ENCODE measurements at places on chromosomes 1 and 21.

DNA sequence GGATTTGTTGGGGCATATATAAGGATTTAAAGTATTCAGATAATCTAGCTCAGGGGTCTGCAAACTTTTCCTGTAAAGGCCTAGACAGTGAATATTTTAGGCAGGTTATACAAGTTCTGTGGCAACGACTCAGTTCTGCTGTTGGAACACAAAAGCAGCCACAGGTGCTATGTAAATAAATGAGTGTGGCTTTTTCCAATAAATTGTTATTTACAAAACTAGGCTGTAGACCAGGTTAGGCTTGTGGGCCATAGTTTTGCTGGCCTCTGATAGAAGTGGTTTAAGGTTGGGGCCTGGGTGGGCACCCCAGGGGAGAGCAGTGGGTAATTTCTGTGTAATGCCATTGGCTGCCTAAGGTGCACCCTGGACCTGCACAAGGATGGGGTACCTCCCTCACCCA is 16.9 kb upstream of the IGFN1 start:
- DNase-seq = no peak

GRCh38 chr1:174700314-174700713 is 252.6 kb downstream of the GPR52 start:
- no peak for DNase-seq

GRCh38 chr1:215631040-215631439 is 63.9 kb downstream of the KCTD3 start:
- no peak for DNase-seq

- DNase-seq = no peak
Measured at GRCh38 chr1:223017291-223017690, 125.8 kb downstream of the TLR5 start.

- DNase-seq = no peak
Measured at GRCh38 chr1:201262963-201263608, 20.2 kb upstream of the PKP1 start.

- DNase-seq = no peak
Measured at GRCh38 chr1:99943223-99943794, 26.5 kb upstream of the SLC35A3 start.

DNA sequence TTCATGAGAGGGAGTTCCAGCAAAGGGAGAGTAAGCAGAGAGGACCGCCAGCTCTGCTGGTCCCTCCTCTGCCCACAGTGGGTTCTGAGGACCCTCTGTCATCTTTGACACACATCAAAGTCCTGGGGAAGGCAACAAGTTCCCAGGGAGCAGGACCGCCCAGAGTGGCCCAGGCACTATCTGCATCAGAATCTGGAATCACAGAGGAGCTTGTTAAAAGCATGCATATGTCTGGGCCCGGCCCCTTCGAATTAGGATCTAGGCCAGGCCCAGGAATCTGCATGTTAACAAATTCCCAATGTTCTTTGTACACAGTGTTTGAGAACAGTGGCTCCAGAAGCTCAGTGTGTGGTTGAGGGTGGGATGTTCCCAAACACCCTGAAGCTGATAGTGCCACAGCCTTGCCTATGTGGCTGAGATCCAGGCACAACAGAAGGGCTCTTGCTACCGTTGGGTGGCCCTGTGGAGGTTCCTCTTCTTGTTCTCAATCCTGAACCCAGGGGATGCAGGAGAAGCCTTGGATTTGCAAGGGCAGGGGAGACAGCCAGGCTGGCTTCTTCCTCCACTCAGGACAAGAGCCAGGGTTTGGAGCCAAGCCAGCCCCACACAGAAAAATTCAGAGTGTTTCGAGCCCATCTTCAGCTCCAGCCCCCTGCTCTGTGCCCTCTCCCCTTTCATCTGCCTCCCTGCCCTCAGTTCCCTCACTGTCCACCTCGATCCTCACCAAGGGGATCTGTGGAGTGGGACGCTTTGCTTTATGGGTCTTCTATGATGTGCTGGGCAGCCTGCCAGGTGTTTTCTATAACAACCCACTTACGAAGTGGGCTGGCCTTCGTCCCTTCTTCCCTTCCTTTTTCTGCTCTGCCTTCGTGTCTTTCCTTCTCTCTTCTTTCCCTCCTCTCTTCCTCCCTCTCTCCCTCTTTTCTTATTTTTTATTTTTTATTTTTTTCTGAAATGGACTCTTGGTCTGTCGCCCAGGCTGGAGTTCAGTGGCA is 129.0 kb upstream of the TMPRSS2 start:
- no peak for DNase-seq

- no peak for DNase-seq
Measured at GRCh38 chr1:87399264-87399663, 70.6 kb downstream of the LMO4 start.

DNA sequence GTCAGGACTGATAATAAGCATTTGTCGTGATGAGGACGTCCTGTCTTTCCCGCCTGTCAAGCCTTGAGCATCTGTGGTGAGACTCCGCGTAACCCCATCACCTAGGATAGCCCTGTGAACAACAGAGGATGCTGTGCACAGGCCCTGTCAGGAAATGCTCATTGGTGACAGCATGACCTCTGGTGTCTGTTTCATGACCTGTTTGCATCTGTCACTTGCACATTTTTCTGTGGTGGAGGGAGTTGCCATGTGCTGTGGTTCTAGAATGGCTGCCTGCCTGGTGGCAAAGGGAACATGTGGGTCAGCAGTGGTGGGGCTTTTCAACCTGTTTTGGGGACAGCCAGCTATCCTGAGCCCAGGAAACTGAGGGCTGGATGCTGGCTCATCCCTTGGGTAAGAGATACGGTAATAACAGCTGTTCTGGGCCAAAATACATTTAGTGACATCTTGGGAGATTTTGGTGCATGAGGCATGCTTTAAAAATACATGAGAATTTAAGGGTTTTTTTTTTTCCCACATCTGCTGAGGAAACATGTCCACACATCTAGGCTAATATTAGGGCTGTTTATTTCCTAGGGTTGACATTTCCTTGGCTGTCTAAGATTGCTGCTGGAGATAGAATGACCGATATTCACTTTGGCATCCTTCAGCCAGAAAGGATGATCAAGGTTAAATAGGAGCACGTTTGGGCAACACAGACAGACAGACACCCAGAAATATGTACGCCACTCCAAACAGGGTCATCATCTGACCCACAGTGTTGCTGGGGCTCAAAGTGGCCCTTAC is 52.9 kb downstream of the KCNC4 start:
- no peak for DNase-seq

GRCh38 chr1:3466366-3467075 is 12.1 kb downstream of the ARHGEF16 start:
- DNase-seq = no peak

DNA sequence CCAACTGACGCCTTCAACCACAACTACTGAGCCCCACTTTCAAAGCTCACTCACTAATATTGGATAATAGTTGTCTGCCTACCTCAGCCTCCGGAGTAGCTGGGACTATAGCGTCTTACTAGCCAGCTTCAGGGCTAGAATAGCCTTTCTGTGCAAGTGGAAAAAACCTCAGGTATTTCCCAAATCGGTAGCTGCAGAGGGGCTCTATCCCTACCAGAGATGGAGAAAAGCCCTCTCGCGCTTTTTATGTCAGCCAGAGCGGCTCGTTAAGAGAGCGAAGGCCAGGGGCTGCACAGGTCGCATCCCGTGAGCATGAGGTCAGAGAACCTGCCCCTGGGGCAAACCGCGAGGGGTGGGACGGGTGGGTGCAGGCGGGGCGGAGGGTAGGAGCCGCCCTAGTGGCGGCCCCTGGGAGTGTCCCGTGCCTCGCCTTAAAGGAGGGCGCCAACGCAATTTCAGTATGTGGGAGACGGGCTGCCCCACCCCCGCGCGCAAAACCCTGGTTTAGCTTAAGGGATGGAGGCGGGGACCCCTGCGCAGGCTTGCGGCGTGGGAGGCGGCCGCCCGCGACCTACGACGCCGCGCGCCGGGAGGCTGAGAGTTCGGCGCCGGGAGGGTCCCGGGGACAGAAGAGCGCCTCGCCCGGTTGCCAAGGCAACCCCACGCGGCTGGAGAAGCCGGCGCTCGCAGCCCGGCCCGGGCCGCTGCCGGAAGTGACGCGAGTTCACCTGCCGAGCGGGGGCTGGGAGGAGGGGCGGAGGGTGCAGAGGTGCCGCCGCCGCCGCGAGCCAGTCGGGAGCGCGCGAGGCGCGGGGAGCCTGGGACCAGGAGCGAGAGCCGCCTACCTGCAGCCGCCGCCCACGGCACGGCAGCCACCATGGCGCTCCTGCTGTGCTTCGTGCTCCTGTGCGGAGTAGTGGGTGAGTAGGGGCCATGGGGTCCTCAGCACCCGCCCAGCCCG is at the start of gene CXADR:
CXADR (plus strand) TSS at position 791 of the 961 bp plus-strand sequence; CDS start at position 878, 87 bp downstream.
- no peak for DNase-seq

DNA sequence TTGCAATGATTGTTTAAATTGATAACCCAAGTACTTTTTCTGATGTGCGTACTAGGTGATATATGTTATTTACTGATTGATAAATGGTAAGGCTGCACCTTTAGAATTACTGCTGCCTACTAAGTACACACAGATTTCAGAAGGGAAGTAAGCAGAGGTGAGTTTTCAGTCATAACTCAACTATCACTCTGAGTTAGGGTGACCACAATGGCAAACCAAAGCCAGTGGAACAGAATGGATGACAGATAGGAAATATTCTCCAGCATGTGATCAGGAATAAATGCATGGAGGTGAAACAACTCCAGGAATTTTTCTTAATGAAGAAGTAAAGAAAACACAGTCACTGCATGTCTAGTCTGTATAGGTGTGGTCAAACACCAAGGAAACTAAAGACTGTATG is 7.5 kb upstream of the KCNJ15 start:
- no peak for DNase-seq

- no peak for DNase-seq
Measured at GRCh38 chr1:26287033-26287711, 7.3 kb downstream of the SH3BGRL3 start.

- DNase-seq = no peak
Measured at GRCh38 chr1:231590453-231591198, 36.0 kb upstream of the DISC1 start.

GRCh38 chr1:15918962-15919715 is 56.8 kb downstream of the ZBTB17 start:
- no peak for DNase-seq

DNA sequence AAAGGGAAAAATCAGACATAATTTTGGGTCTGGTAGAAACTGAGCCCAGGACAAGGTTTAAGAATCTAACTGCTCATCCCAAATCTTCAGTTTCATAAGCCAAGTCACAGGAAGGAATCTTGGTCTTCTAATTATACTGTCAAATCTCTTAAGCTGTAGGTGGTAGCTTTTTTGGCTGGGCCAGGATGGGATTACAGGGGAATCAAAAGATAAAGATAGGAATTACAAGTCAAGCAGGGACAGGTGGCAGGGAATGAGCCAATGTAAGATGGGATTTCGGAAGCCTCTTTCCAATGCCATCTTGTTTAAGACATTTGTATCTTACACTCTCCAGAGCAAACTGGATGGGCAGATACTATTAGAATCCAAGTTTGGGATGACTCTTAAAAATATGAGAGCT is 383.5 kb downstream of the KCNH1 start:
- no peak for DNase-seq

GRCh38 chr1:204314893-204315658 is 44.7 kb downstream of the PLEKHA6 start:
- DNase-seq = no peak

- DNase-seq = no peak
Measured at GRCh38 chr1:76949503-76949902, 82.2 kb downstream of the ST6GALNAC5 start.

DNA sequence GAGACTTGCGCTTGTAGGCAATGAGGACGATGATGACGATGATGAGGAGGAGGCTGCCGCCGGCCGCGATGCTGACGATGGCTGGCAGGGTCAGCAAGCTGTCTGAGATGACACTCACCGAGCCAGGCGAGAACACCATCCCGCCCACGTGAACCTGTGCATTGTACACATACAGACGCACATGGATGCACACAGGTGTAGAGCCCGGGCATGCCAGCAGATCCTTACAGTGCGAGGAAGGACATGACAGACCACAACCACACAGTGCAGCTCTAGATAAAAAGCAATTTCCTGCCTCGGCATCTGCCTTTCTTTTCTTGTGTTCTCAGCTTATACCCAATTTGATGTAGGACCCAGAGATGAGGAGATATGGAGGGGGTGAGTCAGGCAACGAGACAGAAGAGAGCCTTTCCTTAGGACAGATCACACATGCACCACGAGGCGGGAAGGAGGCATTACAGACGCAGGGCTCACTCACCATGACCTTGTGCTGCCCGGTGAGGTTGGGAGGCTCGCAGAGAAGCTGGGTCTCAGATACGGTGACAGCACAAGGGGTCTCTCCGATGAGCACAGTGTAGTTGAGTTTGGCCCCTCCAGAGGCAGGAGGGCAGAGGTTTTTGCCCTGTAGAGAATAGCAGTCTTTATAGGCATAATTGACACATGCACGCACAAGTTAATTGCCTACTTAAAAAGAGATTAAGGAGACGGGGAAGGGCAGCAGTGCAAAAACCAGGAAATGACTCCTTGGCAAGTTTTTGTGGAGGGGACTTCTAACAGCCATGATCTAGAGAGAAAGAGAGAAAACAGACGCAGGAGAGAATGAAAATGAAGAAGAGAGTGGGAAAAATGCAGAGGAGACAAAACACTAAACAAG is 133.9 kb upstream of the CD34 start:
- DNase-seq = no peak

DNA sequence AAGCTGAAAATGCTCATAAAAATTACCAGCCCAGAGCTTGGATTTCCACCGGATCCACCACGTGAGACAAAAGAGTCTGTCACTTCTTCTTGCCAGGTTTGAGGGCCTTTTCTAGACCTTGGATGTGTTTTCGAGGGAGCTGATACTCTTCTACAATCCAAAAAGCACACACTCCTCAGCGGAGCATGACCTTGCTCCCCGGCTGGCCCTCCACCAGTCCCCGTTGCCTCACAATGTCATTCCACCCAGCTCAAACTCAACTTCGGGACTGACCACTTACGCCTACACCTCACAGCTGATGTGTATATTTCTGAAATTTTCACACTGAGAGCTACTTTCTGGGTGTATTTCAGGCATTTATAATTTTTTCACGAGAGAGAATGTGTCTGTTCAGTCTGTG is 20.6 kb downstream of the EIF2D start:
- no peak for DNase-seq

GRCh38 chr1:177650947-177651346 is 318.9 kb downstream of the SEC16B start:
- DNase-seq = no peak

DNA sequence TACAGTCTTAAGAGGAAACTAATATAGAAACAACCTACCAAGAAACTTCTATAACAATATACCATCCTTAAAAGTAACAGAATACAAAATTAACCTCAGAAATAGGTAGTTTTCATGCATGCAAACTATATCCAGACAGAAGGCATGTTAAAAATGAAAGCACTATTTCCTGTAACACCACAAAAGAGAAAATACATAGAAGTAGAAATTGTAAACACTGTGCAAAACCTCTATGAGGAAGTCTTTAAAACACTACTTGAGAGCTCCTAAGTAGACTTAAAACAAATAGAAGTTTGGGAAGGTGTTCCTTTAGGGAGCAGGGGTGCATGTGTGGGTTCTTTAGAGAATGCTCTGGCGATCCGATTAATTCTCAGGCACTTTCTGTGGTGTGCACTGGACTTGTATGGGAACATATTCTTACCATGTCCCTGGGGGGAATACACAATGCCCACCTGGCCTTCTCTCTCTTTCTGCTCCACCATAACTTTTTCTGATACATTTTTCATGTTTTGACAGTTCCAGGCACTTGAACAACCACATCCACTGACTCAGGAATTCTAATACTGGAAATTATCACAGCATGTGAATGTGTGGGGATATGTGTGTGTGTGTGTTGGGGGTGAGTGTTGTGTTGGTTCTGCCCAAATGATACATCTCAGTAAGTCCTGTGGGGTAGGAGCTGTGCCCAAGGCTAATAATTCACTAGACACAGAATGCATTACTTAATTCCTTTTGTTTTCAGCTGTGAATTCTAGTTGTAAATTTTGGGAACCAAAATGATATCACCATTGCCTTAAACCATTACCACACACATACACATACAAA is 866.3 kb upstream of the B3GALT2 start:
- no peak for DNase-seq

GRCh38 chr1:27307874-27308598 is 13.9 kb upstream of the TMEM222 start:
- DNase-seq = no peak

Measured in brain pericyte (primary cell).